ENCODE measurements at places on chromosomes 1 and 21.

GRCh38 chr1:106962591-106962990 is 93.9 kb upstream of the PRMT6 start:
- DNase-seq = no peak
- no peaks in the 10 kb centered on the region for H3K27me3 ChIP-seq
- H3K4me1 ChIP-seq = no peaks in the 10 kb centered on the region
- H3K27ac ChIP-seq = no peak overlapping the region
- no peaks in the 10 kb centered on the region for H3K36me3 ChIP-seq

DNA sequence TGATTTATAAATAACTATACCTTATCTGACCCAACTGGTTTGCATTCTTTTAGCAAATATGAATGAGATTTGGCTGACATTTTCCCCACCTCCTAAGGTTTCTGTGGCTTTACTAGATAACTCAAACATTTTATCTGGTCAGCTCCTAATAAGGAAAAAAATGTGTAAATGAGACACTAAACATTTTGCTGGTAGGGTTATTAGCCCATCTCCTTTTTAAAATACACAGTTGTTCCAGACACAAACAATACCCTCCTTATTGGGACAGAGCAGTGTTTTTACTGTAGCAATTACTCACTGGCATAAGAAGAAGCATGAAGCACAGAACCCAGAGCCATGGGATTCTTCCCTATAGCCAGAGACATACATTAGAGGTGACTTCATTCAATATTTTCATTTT is 53.8 kb upstream of the NUF2 start:
- no peak overlapping the region for H3K27ac ChIP-seq
- DNase-seq = no peak
- H3K36me3 ChIP-seq = peaks cover 3% of the 10 kb centered on the region
- H3K27me3 ChIP-seq = no peaks in the 10 kb centered on the region

DNA sequence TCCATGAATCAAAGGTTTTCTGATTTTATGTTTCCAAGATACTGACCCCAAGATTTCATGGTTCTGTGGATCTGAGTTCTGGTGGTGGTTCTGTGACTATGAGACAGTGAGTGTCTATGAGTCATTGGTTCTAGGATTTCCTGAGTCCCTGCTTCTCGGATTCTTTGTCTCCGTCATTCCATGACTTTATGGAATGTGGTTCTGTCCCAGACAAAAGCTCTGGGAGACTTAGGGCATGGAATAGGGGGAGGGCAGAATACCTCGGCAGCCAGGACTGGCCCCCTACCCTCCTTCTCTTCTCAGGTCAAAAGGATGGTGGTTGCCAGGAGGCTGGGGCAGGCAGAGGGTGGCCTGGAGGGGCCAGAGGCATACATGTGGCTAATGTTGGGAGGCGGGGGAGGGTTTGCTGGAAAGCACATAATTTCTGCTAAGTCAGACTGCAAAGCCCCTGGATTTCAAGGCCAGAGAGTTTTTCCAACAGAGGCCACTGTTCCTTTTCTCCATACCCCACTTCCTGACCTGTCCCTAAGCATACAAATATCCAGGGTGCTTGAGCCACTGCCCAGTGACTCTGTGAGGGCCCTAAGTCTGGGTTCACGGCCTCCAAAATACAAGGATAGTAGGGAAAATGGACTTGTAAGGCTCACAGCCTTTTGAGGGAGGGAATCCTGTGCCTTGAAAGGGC is 17.2 kb downstream of the CDCP2 start:
- DNase-seq = no peak
- no peaks in the 10 kb centered on the region for H3K4me1 ChIP-seq
- H3K36me3 ChIP-seq = no peaks in the 10 kb centered on the region
- no peak overlapping the region for H3K27ac ChIP-seq
- H3K4me3 ChIP-seq = no peak overlapping the region

DNA sequence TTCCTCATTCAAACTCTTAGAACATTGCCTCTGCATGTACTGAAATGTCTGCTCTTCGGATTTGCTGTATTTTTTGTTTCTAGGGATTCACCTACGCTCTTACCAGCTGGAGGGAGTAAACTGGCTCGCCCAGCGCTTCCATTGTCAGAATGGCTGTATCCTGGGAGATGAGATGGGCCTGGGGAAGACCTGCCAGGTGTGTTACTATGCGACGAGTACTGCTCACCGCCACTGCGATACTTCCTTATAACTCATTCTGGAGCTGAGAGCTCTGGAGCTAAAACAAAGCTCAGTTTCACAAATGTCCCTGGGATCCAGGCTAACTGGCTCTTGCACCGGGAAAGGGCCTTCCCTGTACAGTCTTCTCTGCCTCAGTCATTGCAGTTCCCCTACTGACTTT is 10.1 kb downstream of the CHD1L start:
- H3K27me3 ChIP-seq = no peaks in the 10 kb centered on the region
- H3K36me3 ChIP-seq = peaks cover 34% of the 10 kb centered on the region
- no peak overlapping the region for H3K27ac ChIP-seq
- peaks cover under 1% of the 10 kb centered on the region for H3K4me1 ChIP-seq
- no peak overlapping the region for H3K4me3 ChIP-seq

GRCh38 chr21:29290240-29290639 is 8.5 kb upstream of the BACH1 start:
- H3K27ac ChIP-seq = no peak overlapping the region
- no peak for DNase-seq
- no peaks in the 10 kb centered on the region for H3K27me3 ChIP-seq
- H3K4me3 ChIP-seq = no peak overlapping the region
- peaks cover 30% of the 10 kb centered on the region for H3K4me1 ChIP-seq

GRCh38 chr1:53688381-53689102 is 50.4 kb downstream of the GLIS1 start:
- no peak overlapping the region for H3K27ac ChIP-seq
- DNase-seq = peak; percentile 70
- no peaks in the 10 kb centered on the region for H3K4me1 ChIP-seq
- H3K27me3 ChIP-seq = no peaks in the 10 kb centered on the region

- H3K27me3 ChIP-seq = no peaks in the 10 kb centered on the region
- no peak overlapping the region for H3K27ac ChIP-seq
- no peak for DNase-seq
Measured at GRCh38 chr1:198879711-198880306, 241.0 kb downstream of the PTPRC start.

DNA sequence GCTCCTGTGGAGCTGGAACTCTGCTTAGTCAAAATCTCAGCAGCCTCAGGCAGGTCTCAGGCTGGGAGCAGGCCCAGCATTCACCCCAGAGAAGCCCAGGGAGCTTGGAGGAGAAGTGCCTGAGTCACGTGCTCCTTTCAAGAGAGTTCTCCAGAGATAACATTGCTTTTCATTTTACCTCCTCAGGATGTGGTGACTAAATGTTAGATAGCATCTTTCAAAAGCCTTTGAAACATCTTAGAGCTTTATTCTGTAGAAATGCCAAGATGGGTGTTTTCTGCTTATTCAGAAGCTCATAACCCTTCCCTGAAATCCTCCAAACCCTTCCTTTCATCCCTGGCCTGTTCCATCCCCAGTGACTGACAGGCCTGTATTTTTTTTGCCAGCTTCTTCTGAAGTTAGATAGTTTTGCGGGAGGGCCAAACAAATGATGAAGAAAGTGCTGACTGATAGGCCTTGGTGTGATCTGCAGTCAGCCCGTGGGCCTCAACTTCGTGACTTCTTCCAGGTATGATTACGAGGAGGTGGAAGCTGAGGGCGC is 58.0 kb downstream of the PGM1 start:
- no peak for DNase-seq
- H3K27ac ChIP-seq = no peak overlapping the region
- H3K36me3 ChIP-seq = peaks cover 26% of the 10 kb centered on the region
- no peaks in the 10 kb centered on the region for H3K4me1 ChIP-seq
- H3K27me3 ChIP-seq = no peaks in the 10 kb centered on the region

DNA sequence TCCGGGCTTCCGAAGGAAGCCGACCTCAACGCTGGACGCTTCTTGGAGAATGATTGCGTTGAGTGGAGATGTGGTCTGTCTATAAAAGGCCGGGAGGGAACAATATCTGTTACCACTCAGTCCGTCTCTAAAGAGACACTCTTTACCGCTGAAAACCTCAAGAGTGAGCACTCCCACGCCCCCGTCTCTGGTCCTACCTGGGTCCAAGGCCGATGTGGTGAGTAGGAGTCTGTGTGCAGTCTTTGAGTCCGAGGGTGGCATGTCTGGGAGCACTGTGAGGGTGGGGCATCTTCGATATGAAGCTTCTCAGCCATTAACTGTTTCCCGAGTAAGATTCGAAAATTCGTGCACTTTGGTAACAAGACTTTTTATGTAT is 576 bp downstream of the ZFP69 start:
- H3K27ac ChIP-seq = peak overlapping the region; percentile 27
- H3K4me3 ChIP-seq = peak overlapping the region; percentile 84
- peak; percentile 68 for DNase-seq
- peaks cover 39% of the 10 kb centered on the region for H3K36me3 ChIP-seq
- H3K27me3 ChIP-seq = no peaks in the 10 kb centered on the region

- H3K4me3 ChIP-seq = no peak overlapping the region
- no peaks in the 10 kb centered on the region for H3K27me3 ChIP-seq
- H3K36me3 ChIP-seq = peaks cover 34% of the 10 kb centered on the region
- H3K4me1 ChIP-seq = no peaks in the 10 kb centered on the region
- H3K27ac ChIP-seq = no peak overlapping the region
Measured at GRCh38 chr1:21233490-21233889, 56.8 kb downstream of the ECE1 start.

GRCh38 chr1:88608139-88608943 is 75.7 kb upstream of the PKN2 start:
- H3K4me3 ChIP-seq = no peak overlapping the region
- no peak overlapping the region for H3K27ac ChIP-seq
- H3K4me1 ChIP-seq = peaks cover 4% of the 10 kb centered on the region

DNA sequence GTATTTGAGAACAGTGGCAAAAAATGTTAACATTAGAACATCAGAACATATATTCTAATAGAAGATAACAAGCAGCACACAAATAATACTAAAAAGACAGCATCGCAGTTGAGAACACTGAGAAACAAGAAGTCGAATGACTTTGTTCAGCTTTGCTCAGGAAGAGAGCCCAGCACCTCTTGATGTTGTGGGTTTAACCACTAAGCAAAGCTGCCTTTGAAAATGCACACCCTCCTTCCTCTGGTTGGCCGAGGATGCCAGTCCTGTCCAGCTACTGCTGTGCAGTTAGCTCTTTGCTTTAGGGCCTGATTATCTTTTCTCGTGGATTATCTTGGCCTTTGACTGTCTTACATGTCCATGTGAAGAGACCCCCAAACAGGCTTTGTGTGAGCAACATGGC is 60.5 kb downstream of the SPATA46 start:
- no peak overlapping the region for H3K4me3 ChIP-seq
- H3K27me3 ChIP-seq = no peaks in the 10 kb centered on the region
- no peaks in the 10 kb centered on the region for H3K4me1 ChIP-seq

DNA sequence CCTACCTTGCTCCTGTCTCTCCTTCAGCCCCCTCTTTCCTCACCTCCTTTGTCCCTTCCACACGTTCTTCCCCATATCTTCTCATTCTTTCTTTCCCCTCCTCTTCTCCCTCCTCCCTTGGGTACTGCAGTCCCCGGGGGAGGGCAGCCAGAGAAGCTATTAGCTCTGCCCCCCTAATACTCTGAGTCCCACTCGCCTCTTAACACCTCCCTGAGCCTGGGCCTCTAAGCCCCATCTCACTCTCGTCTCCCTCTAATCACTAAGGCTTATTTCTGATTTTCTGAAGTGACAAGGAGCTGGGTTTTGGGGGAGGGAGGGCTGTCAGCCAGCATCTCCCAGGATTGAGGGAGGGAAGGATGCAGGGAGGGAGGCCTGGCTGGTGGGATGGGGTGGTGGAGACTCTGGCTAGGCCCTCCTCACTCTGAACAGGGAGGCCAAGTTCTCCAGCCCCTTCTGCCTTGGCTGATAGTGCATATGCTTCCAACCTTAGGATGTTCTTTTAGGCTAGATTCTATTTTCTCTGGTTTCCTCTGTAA is 25.6 kb upstream of the DMBX1 start:
- no peak for DNase-seq
- H3K4me3 ChIP-seq = no peak overlapping the region
- no peaks in the 10 kb centered on the region for H3K27me3 ChIP-seq
- no peaks in the 10 kb centered on the region for H3K4me1 ChIP-seq
- no peaks in the 10 kb centered on the region for H3K36me3 ChIP-seq
- no peak overlapping the region for H3K27ac ChIP-seq

- no peak for DNase-seq
- H3K4me3 ChIP-seq = no peak overlapping the region
- no peaks in the 10 kb centered on the region for H3K4me1 ChIP-seq
- no peaks in the 10 kb centered on the region for H3K27me3 ChIP-seq
- H3K27ac ChIP-seq = no peak overlapping the region
- H3K36me3 ChIP-seq = no peaks in the 10 kb centered on the region
Measured at GRCh38 chr1:199859491-199859933, 168.0 kb upstream of the NR5A2 start.

DNA sequence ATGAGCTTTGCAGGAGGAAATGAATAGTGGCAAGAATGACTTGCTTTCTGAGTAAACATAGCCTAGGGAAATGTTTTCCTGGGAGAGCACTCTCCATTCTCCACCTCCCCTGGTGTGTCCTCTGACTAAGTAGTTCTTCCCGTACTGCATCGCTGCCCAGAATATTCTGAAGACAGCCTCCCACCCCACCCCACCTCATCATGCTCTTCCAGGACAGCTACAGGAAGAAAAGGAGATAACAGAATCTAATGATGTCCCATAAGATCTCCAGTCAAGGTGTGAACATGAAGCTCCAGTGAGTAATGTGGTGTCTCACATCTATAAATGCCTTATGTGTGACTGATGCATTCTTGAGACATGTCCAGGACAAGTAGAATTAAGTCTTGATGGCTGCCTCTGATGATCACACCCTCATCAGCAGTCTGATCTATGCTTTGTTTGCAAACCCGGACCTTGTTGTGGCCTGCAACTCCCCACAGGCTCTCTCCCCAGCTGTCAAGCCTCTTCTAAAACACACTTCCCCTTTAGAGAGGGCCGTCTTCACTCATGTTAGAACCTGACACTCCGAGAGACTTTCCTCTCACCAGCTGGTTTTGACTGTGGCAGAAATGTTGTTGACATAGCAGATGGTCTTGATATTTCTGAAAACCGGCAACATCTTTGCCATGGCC is 183.0 kb downstream of the CYYR1 start:
- H3K36me3 ChIP-seq = no peaks in the 10 kb centered on the region
- H3K27ac ChIP-seq = no peak overlapping the region
- DNase-seq = no peak
- no peak overlapping the region for H3K4me3 ChIP-seq
- no peaks in the 10 kb centered on the region for H3K4me1 ChIP-seq

DNA sequence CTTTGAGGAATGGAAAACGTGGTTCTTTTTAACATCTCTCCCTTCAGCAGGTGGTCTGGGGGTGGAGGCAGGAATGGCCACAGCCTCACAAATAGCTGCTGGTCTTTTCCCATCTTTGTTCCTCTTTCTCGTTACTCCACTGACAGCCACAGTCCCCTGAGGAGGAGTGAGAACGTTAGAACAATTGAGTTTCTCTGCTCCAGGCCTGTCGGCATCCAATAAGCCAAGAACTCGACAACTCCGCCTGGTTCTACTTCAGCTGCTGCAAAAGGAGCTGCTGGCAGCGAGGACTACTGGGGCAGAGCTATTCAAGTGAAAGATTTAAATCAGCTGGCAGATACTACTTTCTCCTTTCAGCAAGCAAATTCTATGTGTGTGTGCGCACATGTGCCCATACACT is 169.5 kb upstream of the GALNT2 start:
- H3K27me3 ChIP-seq = no peaks in the 10 kb centered on the region
- no peaks in the 10 kb centered on the region for H3K36me3 ChIP-seq
- no peak for DNase-seq
- no peak overlapping the region for H3K4me3 ChIP-seq

- H3K4me1 ChIP-seq = no peaks in the 10 kb centered on the region
- no peak overlapping the region for H3K4me3 ChIP-seq
- no peak for DNase-seq
- no peaks in the 10 kb centered on the region for H3K27me3 ChIP-seq
Measured at GRCh38 chr1:218847089-218847768, 326.4 kb upstream of the LYPLAL1 start.

Measured in Karpas-422 (cell line).